CD4-positive, alpha-beta T cell treated with Interleukin-12 subunit alpha and Interleukin-12 subunit beta, for 1 hour (primary cell): ENCODE measurements at places on chromosomes 1 and 21.

DNA sequence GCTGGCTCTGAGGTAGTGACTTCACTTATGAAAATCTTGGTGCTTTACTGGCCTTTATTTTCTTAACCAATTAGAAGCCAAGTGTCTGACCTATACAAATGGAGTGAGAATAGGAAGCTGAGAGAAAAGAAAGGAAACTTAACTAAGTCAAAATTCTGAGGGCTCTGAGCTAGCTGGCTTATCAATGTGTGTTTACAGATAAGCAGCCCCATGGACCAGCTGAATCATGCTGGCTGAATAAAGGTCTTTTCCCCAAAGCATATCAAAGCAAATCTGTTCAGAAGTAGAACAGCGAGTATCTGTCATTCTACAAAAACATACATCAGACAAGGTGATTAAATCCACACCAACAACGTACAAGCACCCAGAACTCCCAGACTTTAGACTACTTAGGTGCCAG, 117.2 kb downstream of the BRINP2 start:
- DNase-seq, result no peak

DNA sequence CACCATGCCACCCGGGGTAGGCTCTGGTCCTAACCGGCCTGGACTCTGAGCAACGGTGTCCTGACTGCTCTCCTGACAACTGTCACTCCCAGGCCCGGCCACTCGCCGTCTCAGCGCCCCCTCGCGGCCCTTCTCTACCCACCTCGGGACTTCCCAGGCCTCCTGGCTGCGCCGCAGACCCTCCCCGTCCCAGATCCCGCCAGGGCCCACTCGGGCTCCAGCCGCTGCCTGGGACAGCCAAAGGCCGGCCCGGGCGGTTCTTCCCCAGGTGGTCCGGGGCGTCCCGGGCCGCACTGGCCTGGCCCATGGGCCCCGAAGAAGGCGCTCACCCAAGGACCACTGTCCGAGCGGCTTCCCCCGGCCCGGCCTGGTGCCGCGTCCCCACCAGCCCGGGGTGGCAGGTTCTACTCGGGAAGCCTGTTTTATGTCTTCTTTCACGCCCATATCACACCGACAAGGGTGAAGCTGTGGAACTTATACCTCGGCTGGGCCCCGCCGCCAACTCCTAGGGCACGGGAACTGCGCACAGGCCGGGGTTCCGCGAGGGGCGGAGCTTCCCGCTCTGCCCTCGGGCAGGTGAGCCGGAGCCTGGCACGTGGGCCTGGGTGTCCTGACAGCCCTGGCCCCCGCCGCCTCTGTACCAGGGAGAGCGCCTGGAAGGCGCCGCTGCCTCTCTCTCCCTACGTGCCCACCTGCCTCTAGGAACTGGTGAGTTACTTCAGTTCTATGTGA, 138.3 kb downstream of the TTLL7 start:
- peak; percentile 70 for DNase-seq

DNA sequence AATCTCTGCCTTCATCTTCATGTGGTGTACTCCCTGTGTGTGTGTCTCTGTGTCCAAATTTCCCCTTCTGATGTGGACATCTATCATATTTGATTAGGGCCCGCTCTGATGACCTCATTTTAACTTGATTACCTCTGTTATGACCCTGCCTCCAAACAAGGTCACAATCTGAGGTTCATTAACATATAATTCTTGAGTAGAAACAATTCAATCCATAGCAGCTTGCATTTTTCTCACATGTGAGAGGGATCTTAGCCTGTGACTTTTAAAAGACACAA, 130.9 kb upstream of the RAB4A start:
- no peak for DNase-seq

DNA sequence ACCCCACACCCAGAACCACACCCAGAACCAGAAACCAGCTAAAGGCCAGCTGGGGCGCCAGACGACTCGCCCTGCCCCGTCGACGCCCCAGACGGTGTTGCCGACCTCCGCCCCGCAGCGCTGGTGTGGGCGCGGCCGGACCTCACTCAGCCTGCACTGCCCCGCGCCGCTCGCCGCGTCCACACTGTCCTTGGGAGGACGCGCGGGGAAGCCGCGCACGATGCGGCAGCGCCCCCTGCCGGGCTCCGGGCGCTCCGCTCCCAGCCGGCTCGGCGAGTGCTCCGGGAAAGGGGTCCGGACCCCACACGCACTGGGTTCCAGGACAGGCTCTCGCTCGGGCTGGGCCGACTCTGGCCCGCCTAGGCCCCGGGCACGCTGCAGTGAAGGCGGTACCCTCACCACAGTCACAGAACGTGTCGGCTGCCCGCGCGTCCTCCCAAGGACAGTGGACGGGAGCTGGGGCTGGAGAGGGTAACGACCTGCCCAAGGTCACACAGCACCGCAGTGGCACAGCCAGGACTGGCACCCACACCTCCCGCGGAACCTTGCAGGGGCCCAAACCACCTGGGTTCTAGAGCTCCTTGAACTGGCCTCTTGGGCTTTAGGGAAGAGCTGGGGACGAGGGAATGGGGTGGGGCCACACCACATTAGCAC, 90.2 kb downstream of the DMRTA2 start:
- peak; percentile 44 for DNase-seq

DNA sequence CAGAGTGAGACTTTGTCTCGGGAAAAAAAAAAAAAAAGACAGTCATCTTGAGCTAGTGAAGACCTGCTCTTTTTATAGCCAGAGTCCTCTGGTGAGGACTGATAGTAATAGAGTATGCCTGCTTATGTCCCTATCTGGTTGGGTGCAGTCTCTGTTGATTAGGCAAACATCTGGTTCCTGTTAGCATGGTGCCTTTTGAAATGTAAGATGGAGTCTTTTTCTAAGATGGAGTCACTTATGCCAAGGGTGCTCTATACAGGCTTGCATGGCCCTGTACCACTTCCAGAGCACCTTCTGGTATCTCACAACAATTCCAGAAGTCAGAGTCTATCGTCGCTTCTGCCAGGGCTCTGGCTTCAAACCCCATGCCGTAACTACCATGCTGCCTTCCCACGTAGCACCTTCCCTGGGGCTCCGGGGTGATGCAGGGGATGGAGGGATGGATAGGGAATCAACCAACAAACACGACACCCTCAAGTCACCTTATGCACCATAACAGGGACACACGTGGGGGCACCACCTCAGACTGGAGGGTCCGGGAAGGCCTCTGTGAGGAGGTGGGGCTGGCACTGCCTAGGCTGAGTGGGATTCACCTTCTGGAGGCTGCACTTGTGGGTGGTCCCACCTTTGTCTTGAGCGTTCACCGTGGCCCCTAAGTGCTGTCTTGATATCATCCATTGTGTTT, 11.6 kb upstream of the PADI6 start:
- DNase-seq, result no peak

GRCh38 chr1:41698916-41699860, 214.7 kb upstream of the EDN2 start:
- DNase-seq, result peak; percentile 40
